Stimulated activated CD8-positive, alpha-beta memory T cell treated with anti-CD3 and anti-CD28 coated beads, Interleukin-7, amount 100 ng/mL, for 1 hour (primary cell): ENCODE measurements at places on chromosomes 3 and 15.

- DNase-seq: no peak
Measured at GRCh38 chr3:120435621-120436020, 15.2 kb downstream of the FSTL1 start.

GRCh38 chr15:75140080-75140879 is 61.4 kb upstream of the C15orf39 start:
- no peak for DNase-seq

DNA sequence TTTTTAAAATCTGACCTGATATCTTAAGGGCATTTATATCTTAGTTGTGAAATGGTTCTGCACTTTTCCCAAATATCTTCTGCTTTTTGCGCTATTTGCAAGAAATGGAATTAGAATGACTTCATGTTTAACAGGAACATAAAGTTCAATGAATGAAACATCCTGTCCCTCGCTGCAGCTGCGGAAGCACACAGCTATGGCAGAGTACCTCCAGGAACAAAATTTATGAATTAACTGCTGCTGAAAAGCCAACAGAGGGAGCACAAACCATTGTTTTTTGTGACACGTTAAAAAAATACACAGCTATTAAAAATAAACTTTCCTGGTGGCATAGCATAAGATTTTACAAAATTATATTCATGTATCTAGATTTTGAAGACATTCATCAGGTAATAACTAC is 404.4 kb upstream of the MDFIC2 start:
- no peak for DNase-seq

DNA sequence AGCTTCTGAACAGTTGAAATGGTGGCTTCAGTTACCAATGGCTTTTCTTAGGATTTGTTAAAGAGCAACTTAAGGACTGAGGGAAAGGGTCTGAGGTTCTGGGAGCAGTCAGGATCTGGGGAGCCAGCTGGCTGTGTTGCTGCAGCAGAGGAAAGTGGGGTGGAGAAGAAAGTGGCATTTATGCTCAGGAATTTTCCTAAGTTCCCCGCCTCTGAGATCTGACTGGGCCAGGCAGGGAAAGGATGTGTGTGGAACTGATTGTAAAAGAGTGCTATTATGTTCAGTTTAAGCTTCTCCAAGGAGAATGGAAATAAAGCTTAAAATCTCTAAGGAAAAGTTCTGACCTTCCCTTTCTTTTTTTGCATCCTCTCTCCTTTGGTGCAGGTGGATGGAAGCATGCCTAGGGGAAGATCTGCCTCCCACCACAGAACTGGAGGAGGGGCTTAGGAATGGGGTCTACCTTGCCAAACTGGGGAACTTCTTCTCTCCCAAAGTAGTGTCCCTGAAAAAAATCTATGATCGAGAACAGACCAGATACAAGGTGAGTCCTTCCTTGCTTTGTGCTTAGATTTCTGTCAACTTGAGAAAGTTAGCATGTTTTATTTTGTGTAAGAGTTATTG is 37.8 kb downstream of the IQGAP1 start:
- no peak for DNase-seq

- no peak for DNase-seq
Measured at GRCh38 chr3:144763878-144764454, 792.3 kb downstream of the DIPK2A start.
